Right cardiac atrium (tissue), 5 donors: ENCODE measurements at places on chromosomes 1 and 21. TPM values are rescaled to one million over a fixed set of nuclear protein-coding genes. Genes with fewer than 3 reads are reported as not detected.

Gene GBP6
- not detected for total RNA-seq

Gene FCRL4
- not detected for total RNA-seq

Gene HES3
- total RNA-seq: not detected

Gene AHDC1
- total RNA-seq: 48.5 TPM

Gene WDR3
- 14.3 TPM for total RNA-seq

Gene HENMT1
- total RNA-seq: 1.8 TPM

Gene TMEM51
- 3.7 TPM for total RNA-seq

Gene COL6A1
- 192 TPM for total RNA-seq

Gene MX2
- 5.5 TPM for total RNA-seq

Gene ETNK2
- 7.2 TPM for total RNA-seq

DNA sequence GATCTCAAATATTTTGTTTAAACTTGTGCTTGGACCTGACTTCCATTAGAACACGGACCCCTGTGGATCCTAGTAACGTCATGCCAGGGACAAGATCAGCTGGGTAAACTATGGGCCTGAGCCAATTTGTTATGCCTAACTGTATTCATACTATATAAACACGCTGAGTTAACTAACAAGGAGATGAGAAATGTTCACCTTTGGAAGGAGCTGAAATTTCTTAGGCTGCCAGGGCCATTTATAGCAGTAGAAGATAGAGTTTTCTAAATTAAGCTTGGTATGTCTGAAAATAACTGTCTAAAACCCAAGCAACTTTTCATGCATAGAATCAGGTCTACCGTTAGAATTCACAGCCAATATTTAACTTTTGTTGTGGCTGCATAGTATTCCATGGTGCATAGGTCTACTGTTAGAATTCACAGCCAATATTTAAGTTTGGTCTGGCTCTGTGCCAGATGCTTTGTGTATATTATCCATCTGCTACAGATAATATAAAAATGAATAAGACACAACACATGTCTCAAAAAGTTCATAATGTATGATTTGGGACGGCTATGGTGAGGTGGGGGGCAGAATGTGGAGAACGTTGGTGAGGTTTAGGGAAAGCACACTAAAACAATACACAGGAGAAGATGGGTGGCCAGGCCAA is 61.5 kb downstream of the NMNAT2 start:
- no peak for DNase-seq

DNA sequence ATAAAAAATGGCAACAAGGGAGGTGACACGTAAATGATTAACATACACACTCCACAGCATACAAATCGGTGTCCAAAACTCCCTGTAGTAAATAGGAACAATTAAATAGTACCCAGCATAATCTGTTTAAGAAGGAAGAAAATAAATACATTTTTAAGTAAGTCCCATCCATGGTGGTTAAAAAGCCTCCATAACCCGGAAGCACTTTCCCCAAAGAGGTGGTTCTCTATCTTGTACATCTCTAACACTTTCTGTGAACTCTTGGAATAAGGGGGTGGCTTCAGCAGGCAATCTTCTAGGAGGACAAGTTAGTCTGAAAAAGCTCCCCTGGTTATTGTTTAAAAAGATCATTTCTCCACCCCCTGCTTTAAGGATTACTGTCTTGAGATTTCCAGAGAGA is 76.9 kb downstream of the PTPN14 start:
- no peak for DNase-seq

DNA sequence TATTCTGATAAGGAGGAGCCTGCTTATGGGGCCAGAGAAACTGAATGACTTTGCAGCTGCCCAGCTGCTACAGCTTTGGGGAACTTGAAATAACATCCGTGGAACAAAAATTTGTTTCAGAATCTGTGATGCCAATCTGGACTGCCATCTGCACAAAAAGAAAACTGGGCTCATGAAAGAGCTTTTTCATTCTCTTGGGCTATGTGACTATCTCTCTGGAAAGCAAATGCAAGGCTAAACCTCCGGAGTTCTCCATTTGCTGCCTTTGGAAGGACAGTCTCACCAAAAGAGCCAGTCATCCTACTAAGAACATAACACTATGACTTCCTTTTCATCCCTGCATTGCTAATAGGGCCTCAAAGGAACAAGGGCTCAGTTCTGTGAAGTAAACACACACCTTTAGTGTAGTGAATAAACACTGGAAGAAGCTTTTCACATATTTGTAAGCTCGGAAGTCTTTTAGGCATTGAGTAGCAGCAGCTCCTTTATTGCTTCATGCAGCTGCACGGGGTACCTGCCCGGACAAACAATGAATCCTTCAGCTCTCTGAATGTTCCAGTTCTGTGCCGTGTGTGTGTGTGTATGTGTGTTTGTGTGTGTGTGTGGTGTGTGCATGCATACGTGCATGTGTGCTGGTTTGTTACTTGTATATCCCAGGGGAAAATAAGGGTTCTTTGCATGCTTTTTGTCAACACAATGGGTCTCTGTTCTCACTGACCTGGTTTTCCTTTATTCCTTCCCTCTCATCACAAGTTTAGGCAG is 255.5 kb upstream of the SGIP1 start:
- DNase-seq: no peak

DNA sequence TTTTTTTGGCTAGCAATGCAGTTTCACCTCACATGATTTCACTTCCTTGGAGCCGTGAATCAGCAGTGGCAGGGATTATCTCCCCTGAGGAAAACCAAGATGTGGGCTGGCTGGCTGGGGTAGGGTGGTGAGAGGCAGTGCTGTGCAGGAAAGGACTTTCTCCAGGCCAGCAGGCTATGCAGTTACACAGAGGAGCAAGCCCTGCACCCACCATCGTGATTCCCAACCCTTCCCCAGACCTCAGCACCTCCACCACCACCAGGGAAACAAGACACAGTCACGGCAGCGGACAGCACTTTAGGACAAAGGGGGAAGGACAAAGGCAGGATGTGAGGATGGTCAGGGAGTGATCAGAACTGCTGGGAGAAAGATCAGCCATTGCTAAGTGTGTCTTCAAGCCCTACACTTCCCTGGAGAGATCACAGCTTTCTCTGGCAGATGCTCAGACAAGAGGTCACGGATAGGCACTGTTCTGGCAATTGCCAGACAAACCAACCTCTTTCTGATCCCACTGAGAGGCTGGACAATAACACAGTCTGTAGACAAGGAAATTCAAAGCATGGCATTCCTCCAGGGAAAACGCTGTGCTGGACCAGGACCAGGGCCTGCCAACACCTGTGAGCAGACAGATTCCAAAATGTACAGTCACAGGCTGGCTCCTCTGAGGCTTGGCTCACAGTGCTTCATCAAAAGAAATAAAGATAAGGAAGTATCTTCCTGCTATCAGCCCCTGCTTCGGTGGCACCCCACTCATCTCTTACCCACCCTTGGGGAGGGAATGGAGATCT is 509.4 kb downstream of the SMYD3 start:
- DNase-seq: peak; percentile 20

DNA sequence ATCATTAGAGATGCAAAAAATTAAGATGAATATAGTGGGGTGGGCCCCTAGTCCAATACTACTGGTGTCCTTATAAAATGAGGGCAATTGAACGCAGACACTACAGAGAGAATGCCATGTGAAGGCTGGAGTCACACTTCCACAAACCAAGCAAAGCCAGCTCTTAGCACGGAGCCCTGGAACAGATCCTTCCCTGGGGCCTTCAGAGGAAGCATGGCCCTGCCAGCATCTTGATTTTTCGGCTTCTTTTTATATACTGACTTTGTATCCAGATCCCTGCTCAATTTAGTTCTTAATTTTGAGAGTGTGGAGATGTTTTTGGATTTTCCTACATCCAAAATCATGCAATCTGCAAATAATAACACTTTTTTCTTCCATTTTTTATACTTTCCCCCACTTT is 10.2 kb upstream of the KIAA1614 start:
- DNase-seq: no peak

DNA sequence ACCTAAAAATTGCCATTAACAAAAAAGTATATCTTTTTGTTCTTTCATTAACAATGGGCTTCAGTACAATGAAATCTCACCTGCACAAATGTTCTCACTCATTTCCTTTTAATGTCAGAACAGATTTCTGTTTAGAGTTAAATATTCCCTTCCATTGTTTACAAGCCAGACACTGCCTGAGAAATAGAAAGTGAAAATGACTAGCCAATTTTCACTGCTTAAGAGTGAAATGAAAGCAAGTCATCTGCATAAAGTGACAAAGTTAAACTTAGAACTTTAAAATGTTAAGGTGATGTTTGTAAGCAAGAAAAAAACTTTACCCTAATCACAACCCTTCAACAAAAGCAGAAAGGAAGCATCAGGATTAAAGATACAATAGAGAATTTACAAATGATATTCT is 27.5 kb downstream of the COA6 start:
- DNase-seq: no peak

- peak; percentile 62 for DNase-seq
These were observed at the start of gene TMEM269 for GRCh38 chr1:42784946-42785693. Gene TMEM269 (plus strand): TSS chr1:42784991. CDS start chr1:42789894, 4,903 bp downstream.

DNA sequence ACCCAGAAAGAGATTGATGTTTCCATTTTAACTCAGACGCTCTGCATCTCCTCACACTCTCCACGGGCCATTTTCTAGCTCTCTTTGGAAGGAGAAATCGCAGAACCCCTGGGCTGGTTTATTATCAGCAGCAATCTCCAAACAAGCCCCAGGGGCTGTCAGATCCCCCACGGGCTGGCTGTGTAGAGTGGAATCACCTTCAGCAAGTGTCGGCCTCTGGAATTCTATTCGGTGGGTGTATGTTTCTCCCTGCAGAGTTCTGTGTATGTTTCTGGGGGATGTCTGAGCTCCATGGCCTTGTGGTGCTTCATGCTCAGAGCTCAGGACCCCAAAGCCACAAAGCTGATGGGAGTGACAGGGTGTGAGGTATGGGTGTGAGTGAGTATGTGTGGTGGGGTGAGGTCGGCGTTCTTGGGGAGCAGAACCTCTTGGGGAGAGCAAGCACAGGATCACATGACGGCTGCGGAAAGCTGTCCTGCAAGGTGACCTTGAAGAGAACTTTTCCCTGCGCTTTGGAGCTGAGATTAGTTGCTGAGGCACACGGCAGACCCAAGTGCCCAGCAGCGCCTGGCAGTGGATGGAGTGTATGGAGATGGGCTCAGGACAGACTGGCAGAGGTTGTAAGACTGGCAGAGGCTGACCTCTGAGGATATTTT is 489 bp downstream of the ACOT11 start:
- no peak for DNase-seq

DNA sequence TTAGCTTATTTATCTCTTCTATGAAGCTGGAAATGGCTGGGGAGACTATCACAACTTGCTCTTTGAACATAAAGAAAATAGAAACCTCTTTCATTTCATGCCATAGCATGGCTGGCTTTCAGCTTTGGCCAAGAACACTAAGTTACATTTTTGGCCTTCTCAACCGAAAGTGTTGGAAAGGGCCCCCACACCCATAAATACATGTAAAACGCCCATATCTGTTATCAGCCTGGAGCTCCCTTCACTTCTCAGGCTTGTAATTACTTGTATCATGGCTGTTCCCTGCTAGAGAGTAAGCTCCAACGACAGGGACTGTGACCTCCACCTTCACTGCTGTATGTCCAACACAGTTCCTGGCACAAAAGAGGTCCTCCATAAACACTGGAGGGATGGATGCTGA is 12.7 kb upstream of the EIF4G3 start:
- no peak for DNase-seq

- DNase-seq: peak; percentile 89
These were observed at the start of gene C1orf56 for GRCh38 chr1:151047591-151047924. Gene C1orf56 (plus strand): TSS chr1:151047751. CDS start chr1:151047848, 97 bp downstream.

DNA sequence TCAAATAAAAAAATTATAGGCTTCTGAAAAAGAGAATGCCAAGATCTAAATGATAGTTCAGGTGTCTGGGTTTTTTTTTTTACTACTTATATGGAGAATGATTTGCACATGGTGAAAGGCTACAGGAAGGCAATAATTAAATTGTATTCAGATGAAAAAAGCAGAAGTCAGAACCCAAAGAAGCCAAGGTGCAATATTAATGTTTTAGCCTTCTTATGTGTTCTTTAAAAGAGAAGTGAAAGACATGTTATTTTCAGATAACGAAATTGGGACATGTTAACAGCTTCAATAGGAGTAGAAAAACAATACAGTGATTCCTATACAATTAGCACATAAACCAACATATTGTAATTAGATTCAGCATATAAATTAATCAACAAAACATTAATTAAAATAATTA is 452.9 kb upstream of the PRMT6 start:
- DNase-seq: no peak

GRCh38 chr1:109946511-109946910 is 35.9 kb downstream of the CSF1 start:
- no peak for DNase-seq

GRCh38 chr1:22543679-22544078 is 19.6 kb upstream of the EPHA8 start:
- no peak for DNase-seq

GRCh38 chr1:246513619-246514343 is 6.7 kb upstream of the SMYD3 start:
- no peak for DNase-seq
